ENCODE measurements at places on chromosomes 2 and 18.

GRCh38 chr2:149483004-149483605 is 104.5 kb downstream of the MMADHC start:
- no peak for DNase-seq

GRCh38 chr2:40346535-40347354 is 105.1 kb downstream of the SLC8A1 start:
- peak; percentile 50 for DNase-seq

DNA sequence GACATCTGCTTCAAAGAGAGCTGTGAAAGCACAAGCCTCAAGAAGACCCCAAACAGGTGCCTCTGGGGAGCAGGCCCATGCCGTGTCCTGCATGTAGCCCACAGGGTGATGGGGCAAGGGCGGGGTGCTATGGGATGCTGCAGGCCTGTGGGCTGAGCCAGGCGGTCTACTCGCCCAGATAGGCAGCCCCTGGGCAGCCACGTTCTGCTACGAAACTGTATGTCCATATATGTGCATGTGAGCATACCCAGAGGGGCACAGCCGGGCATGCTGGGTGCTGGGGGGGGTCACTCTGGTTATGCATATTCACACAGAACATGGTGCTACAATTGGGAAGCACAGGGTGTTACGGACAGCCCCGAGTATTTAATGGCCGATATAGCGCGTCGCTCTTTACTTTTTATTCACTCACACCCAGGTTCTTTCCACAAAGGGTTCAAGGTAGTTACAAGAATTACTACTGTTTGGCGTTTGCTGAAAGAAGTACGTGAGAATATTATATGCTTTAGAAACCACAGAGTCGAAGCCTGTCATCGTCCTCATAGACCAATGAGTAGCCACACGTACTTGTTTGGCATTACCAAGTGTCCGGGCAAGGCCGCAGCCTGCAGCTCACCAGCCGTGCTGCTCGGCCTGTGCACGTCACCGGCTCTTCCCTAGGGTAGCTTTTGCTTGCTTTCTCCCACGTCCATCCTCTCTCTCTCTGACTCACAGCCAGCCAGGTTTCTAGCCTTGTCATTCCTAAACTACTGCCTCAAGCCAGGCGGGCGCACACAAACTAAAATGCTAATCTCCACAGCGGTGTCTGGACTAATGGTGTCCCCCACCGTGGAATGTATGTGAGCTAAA is 14.4 kb downstream of the MTERF4 start:
- DNase-seq, result no peak

- no peak for DNase-seq
Measured at GRCh38 chr2:237594514-237594871, 4.0 kb upstream of the RAB17 start.

DNA sequence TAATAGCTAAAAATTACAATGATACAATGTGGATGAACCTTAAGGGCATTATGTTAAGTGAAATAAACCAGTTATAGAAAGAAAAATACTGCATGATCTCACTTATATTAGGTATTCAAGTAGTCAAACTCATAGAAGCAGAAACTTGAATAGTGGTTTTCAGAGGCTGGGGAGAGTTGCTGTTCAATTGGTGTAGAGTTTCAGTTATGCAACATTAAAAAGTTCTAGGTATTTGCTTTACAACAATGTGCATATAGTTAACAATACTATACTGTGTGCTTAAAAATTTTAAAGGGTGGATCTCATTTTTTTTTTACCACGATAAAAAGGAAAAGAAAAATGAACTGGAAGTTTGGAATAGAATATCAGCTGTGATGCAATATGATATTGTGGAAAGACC is 479.1 kb downstream of the SPAG16 start:
- DNase-seq, result no peak

GRCh38 chr2:9674891-9675414 is 44.2 kb upstream of the YWHAQ start:
- DNase-seq, result no peak

DNA sequence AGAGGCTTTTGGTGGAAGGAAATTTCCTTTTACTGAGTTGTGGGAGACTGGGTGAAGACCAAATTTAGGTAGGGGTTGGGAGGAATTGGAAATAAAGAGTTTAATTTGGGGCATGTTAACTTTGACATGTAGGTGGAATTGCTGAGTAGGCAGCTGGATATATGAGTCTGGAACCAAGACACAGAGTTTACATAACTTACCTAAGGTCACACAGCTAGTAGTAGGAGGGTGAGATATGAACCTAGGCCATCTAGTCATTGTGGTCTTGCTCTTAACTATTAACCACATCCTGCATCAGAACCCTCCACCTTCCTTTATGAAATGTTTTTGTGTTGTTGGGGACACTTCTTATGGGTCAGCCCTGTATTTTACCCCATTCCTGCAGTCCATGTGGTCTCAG is 113.1 kb downstream of the ICOS start:
- no peak for DNase-seq

DNA sequence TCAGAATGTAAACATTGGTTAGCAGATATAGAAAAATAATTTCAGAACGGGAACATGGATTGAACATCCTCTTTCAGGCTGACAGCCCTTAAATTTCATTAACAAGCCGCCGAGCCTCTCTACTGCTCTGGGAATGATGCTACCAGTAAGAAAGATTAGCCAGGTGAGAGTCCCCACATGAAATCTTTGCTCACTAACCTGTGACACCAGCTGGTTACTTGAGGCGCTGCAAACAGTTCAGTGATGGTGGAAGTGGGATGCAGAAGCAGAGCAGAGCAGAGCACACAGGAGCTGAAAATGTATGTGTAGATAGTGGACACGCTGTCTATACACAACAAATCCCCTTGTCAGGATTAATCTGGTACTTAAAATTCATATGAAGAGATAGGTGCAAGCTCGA is 721.1 kb downstream of the DPP10 start:
- no peak for DNase-seq

DNA sequence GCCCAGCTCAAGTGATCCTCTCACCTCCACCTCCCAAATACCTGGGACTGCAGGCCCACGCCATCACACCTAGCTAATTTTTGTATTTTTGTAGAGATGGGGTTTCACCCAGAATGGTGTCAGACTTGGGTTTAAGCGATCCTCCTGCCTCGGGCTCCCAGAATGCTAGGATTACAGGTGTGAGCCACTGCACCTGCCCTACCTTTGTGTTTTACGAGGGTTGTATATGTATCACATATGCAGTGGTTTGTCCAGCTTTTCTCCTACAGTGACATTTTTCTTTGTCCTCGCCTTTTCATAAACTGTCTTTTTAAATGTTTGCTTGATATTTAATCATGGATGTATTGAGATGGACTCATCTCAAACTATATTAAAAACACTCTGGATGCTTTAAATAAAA is 38.5 kb downstream of the AGAP1 start:
- DNase-seq, result no peak

DNA sequence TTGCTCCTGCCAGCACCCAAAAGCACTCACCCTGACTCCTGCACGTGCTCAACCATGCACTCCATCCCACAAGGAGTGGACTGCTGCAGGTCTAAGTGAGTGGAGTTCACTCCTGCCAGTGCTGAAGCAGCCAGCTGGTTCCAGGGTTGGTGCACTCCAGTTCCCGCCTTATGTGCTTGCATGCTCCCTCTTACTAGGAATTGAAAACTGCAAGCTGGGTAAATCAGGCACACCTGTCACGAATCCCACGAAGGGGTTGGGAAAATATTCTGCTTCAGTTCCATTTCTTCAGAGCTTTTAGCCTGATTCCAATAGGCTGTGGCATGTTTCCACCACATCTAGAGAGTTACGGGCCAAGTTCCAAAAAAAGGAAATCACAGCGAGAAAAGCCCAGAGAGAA is 1365.5 kb upstream of the CHAC2 start:
- no peak for DNase-seq

GRCh38 chr2:159605441-159606178 is 10.7 kb downstream of the BAZ2B start:
- DNase-seq, result peak; percentile 35

GRCh38 chr2:205217004-205217403 is 465.3 kb upstream of the NRP2 start:
- DNase-seq, result no peak

GRCh38 chr2:45595721-45596435 is 15.2 kb downstream of the SRBD1 start:
- DNase-seq, result no peak

DNA sequence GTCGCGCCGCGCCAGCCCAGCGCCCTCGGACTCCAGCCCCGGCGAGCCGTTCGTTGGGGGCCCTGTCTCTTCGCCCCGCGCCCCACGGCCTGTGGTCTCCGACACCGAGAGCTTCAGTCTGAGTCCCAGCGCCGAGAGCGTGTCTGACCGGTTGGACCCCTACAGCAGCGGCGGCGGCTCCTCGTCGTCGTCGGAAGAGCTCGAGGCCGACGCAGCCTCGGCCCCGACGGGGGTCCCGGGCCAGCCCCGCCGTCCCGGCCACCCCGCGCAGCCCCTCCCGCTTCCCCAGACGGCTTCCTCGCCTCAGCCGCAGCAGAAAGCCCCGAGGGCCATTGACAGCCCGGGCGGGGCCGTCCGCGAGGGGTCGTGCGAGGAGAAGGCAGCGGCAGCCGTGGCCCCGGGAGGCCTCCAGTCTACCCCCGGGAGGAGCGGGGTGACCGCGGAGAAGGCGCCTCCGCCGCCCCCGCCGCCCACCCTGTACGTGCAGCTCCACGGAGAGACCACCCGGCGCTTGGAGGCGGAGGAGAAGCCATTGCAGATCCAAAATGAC is 1.4 kb downstream of the PHLPP1 start:
- DNase-seq, result no peak

GRCh38 chr2:70009762-70010575 is 48.5 kb upstream of the ASPRV1 start:
- no peak for DNase-seq

GRCh38 chr2:153354377-153354776 is 124.2 kb downstream of the RPRM start:
- no peak for DNase-seq

GRCh38 chr2:151156431-151156830 is 105.2 kb downstream of the RBM43 start:
- DNase-seq, result no peak

- no peak for DNase-seq
Measured at GRCh38 chr2:172223601-172224054, 120.9 kb upstream of the DLX2 start.

DNA sequence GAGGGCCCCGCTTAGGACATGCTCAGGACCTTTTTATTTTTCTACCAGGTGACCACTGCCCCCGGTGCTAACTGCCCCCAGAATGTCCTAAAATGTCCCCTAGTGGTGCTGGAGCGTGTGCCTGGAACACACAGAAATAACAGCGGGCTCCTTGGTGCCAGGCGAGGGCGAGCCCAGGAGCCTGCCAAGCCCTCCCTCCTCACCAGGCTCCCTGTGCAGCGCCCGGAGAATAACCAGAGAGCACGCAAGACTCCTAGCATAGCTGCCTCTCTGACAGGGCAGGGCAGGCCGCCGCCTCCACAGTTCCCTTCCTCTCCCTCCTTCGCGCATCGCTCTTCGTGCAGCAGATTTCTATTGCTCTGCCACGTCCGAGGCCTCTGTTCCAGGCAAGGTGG is 84.3 kb upstream of the ZNF516 start:
- no peak for DNase-seq

DNA sequence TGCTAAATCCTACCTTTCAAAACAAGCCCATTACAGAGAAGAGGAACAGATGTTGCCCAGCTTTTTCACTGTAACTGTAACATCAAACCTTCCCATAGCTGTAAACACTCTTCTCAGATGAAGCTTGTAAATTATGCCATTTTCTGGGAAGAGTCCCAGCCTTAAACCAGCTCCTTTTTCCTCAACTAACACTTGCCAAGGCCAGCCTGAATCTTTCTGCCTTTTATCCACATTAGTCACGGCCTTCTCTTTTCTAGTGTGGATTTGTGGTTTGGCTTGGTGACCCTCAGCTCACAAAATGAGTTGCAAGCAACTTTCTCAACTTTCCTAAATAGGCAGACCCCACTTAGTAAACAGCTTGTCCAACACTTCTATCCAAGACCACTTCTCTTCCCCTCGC is 90.2 kb downstream of the CABLES1 start:
- DNase-seq, result no peak

GRCh38 chr2:100882645-100883613 is 63.0 kb downstream of the NPAS2 start:
- DNase-seq, result no peak

GRCh38 chr2:109663721-109664120 is 49.6 kb downstream of the SOWAHC start:
- peak; percentile 93 for DNase-seq

- no peak for DNase-seq
Measured at GRCh38 chr2:202638721-202639120, 4.0 kb downstream of the FAM117B start.

- DNase-seq, result no peak
Measured at GRCh38 chr2:219702796-219703545, 75.5 kb downstream of the SLC4A3 start.

GRCh38 chr2:64454386-64455332 is 697 bp downstream of the LGALSL start:
- DNase-seq, result peak; percentile 21

DNA sequence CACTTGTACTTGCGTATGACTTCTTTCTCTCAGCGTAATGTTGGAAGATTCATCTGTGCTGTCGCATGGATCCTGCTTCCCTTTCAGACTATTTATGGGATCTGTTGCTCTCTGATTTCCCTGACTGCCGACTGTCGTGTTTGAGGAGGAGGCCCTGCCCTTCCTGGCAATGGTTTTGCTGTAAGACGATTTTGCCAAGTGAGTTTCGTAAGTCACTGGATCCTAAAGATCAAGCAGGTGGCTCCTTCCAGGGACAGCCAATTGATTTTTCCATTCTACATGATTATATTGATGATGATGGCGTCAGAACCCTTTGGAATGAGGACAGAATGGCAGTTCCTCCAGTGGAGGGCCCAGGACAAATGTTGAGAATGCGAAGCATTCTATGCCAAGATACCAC is 8.7 kb upstream of the B3GNT2 start:
- DNase-seq, result no peak

- DNase-seq, result peak; percentile 39
Measured at GRCh38 chr18:11688972-11689668, at the start of gene GNAL. Gene GNAL, plus strand, starts transcription at chr18:11689264. Its CDS starts 300 bp downstream, at chr18:11689564.

DNA sequence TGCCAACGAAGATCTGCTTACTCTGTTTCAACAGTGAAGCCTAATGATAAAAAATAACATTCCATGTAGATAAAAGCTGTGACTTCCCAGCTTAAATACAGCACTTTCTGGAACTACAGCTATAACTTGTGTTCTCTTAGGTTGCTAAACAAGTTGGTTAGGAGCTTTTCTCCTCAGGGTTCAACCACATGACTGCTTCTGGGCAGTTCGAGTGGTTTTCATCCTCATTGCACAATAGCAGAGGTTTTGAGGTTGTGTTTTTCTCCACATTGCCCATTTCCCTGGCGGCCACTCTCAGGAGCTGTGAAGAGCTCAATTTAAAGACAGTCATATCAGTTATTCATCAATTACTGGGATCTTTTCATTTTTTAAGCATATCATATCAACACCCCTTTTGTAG is 102.2 kb upstream of the CYP1B1 start:
- DNase-seq, result no peak

DNA sequence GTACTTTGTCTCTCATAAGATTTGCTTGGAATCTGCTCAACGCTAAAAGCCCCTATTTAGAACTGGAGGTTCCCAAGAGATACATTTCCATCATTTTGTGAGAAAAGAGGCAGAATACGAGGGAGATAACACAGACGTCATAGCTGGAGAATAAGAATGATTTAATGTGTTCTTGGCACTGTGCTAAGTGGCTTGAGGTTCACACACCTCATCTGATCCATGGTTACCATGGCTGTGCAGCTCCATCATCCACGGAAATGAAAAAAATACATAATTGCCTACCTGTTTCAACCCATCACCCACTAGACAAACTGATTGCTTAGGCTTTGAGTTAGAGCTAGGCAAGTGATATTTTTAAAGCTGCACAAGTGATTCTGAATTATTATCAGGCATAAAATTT is 227.6 kb downstream of the SLC8A1 start:
- DNase-seq, result no peak
